Suprapubic skin (tissue), 4 donors: ENCODE measurements at places on chromosomes 2 and 18. TPM values are rescaled to one million over a fixed set of nuclear protein-coding genes. Genes with fewer than 3 reads are reported as not detected.

- peaks cover 43% of the 10 kb centered on the region for H3K36me3 ChIP-seq
- no peak overlapping the region for H3K27ac ChIP-seq
- no peaks in the 10 kb centered on the region for H3K4me1 ChIP-seq
- no peaks in the 10 kb centered on the region for H3K27me3 ChIP-seq
These were observed 19.3 kb downstream of the STK36 start for GRCh38 chr2:218691234-218691633.

FOXI3 gene
- 0.21 TPM for total RNA-seq

DNA sequence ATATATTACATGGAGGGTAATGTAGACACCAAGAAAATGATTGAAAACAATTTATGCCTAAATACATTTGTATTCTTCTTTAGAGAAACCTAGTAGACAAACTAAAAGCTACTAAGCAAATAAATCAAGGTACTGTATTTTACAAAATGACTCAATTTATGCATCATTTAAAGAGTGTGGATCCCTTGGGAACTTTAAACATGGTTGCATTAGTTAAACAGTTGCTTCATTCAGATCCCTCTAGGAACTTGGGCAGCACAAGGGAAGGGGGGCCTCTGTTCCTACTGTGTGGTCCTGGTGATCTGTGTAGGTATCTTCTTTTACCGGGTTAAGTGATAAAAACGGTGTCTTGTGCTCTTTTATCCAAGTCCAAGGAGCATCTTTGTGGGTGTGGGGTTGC lies 31.5 kb upstream of the ATP8B1 start:
- DNase-seq = no peak
- no peak overlapping the region for H3K27ac ChIP-seq
- no peak overlapping the region for H3K4me3 ChIP-seq

DNA sequence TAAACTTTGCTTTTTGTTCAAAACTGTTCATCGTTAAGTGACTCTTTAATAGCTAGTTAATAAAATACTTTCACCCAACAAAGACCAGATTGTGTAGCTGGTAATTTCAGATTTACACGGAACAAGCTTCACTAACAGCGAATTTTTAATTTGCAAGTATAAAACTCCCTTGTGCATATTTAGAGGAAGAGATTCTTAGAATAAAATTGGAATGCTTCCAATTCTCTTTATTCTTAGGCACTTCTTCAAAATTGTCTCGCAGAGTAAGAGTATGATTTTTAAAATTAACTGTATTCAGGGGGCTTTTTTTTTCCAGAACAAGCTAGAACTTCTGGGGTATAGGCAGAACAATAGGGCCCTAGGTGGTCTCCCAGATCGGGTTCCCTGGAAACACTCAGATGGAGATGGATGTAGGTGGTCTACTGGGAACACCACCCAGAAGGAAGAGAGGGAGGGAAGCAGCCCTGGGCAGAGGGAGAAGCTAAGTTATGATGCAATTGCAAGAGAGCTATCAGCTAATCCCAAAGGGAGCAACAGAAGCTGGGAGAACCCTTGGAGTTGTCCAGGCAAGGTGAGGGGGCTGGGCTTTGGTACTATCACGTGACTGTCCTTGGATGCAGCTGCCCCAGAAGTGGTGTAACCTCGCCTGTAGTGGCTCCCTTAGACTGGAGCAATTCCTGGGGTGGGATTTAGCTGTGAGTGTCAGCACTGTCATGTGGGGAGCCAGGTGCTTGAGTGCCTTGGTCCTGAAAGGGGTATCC lies 151.7 kb upstream of the ASB18 start:
- no peaks in the 10 kb centered on the region for H3K4me1 ChIP-seq
- H3K27ac ChIP-seq = no peak overlapping the region
- DNase-seq = no peak
- H3K27me3 ChIP-seq = peaks cover 5% of the 10 kb centered on the region
- H3K36me3 ChIP-seq = no peaks in the 10 kb centered on the region

DNA sequence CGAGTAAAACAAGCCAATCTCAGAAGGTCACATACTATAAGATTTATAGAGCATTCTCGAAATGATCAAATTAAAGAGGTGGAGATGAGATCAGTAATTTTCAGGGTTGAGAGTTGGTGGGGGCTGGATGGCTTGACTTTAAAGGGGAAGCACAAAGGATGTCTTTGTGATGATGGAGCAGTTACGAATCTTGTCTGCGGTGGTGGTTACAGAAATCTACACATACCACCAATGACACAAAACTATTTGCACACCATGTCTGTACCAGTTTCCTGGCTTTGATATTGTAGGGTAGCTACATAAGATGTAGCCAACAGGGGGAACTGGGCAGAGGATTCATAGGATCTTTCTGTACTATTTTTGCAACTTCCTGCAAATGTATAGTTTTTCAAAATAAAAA lies 190.6 kb upstream of the SMIM21 start:
- no peak overlapping the region for H3K27ac ChIP-seq

DNA sequence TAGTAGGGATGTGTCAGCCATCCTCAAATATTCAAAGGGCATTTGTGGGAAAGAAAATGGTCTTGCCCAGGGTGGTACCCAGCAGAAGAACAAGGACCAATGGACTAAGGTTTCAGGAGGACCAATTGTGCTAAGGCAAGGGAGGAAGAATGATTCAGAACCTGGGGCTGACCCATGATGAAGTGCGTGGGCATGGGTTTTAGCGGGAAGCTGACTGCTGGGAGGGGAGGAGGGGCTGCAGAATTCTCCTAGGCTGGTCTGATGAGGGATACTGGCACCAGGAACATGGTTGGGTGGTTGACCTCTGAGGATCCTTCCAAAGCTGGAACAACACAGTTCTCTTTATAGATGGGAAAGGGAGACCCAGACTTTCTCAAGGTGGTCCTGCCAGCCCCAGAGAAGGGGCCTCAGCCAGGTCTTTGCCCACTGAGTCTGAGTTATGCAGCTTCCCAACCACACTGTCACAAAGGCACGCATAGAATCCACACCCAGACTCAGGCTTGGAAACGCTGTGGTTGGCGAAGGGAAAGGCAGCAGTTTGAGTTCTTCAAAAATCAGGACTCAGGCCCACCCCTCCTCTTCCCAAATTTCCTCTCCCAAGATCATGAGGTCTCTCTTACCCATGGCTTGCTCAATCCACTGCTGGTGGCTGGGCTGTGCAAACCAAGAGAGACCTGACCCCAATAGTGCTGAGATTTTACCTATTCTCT lies 37.3 kb downstream of the MARCO start:
- no peaks in the 10 kb centered on the region for H3K36me3 ChIP-seq
- peaks cover 11% of the 10 kb centered on the region for H3K27me3 ChIP-seq
- H3K4me3 ChIP-seq = no peak overlapping the region
- H3K4me1 ChIP-seq = peaks cover under 1% of the 10 kb centered on the region

- H3K4me1 ChIP-seq = no peaks in the 10 kb centered on the region
- no peaks in the 10 kb centered on the region for H3K27me3 ChIP-seq
- no peak for DNase-seq
- H3K27ac ChIP-seq = no peak overlapping the region
- no peak overlapping the region for H3K4me3 ChIP-seq
These were observed 350.1 kb upstream of the PIK3C3 start for GRCh38 chr18:41604964-41605363.

FAM161A gene
- total RNA-seq = 1.7 TPM

- DNase-seq = no peak
- no peak overlapping the region for H3K4me3 ChIP-seq
- H3K4me1 ChIP-seq = peaks cover 16% of the 10 kb centered on the region
These were observed 103.6 kb downstream of the STK39 start for GRCh38 chr2:168143813-168144212.

GRCh38 chr2:54864096-54864495 lies 140.6 kb downstream of the EML6 start:
- H3K27ac ChIP-seq = no peak overlapping the region
- no peak for DNase-seq
- H3K4me1 ChIP-seq = peaks cover 10% of the 10 kb centered on the region
- no peaks in the 10 kb centered on the region for H3K27me3 ChIP-seq

DNA sequence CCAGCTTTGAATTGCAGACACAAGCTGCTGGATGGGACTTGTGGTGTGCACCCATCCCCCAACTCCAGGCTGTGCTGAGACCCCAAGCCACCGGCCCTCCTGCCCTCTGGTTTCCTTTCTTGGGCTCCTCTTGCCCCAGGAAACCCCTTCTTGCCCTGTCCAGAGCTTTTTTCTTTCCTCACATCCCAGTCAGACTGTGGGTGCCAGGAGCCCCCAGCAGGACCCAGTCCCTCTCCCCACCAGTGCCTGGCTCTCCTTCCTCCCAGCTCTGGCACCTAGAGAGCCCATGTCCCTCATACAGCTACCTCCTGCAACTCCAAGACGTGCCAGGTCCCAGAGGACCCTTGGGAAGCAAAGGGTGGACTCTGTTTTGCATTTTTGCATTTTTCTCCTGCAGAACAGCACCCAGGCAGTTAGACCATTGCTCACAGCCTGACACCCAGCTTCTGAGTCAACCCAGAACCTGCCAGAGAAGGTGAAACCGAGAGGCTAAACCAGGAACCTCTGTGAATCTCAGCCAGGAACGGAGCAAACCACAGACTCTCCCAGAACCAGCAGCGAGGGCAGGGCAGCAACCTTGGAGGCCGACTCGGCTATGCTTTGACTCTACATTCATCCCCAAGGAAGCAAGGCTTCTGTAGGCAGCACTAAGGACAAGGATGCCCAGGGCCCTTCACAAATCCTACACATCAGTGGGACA lies 221.1 kb downstream of the ANAPC1 start:
- no peak for DNase-seq
- no peaks in the 10 kb centered on the region for H3K27me3 ChIP-seq
- peaks cover 43% of the 10 kb centered on the region for H3K4me1 ChIP-seq
- no peak overlapping the region for H3K4me3 ChIP-seq

GRCh38 chr18:35045806-35046205 lies 4.6 kb downstream of the MAPRE2 start:
- DNase-seq = no peak
- no peaks in the 10 kb centered on the region for H3K36me3 ChIP-seq
- H3K27ac ChIP-seq = no peak overlapping the region
- no peaks in the 10 kb centered on the region for H3K27me3 ChIP-seq
- H3K4me3 ChIP-seq = no peak overlapping the region

C2orf66 gene
- not detected for total RNA-seq

- no peak overlapping the region for H3K27ac ChIP-seq
- H3K36me3 ChIP-seq = no peaks in the 10 kb centered on the region
- H3K4me1 ChIP-seq = peaks cover 19% of the 10 kb centered on the region
These were observed 18.1 kb downstream of the SMAD2 start for GRCh38 chr18:47912343-47912742.
